ENCODE measurements at places on chromosomes 13 and 19.

- no peak for DNase-seq
Measured at GRCh38 chr19:4373013-4373367, 27.4 kb downstream of the SH3GL1 start.

GRCh38 chr13:94236872-94237271 lies 242.6 kb downstream of the DCT start:
- no peak for DNase-seq

DNA sequence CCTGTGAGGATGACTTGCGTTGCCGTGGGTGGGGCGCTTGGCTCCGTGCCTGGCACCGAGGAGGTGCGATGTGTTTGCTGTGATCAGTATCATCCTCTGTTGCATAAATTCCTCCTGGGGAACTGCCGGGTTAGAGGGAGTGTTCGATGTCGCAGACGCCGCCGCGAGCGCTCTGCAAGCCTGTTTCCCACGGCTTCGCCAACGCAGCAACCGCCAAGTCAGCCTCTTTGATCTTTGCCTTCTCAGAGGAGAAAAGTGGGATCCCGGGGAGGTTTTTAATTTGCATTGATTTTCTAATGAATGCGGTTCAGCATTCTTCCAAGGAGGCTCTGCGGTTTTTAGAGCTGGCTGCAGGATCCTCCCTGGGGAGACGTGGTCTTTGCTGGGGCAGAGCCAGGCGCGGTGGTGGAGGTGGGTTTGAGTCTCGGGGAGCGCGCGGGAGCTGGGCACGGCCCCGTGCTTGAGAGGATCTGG lies 7.6 kb downstream of the GPR32 start:
- no peak for DNase-seq

DNA sequence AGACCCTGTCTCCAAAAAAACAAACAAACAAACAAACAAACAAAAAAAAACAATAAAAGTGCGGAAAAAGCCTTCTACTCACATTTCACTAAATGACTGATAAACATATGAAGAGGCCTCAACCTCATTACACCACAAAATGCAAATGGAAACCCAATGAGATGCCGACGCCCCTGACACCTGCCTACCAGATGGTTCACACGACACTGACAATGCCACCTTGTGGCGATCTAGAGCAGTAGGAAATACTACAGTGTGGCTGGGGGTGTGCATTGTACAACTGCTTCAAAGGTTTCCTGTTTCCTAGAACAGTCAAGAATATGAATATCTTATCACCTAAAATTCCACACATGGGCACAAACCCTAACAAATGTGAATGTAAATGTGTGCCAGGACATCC lies 14.0 kb downstream of the SCGB2B2 start:
- DNase-seq, result peak; percentile 20

DNA sequence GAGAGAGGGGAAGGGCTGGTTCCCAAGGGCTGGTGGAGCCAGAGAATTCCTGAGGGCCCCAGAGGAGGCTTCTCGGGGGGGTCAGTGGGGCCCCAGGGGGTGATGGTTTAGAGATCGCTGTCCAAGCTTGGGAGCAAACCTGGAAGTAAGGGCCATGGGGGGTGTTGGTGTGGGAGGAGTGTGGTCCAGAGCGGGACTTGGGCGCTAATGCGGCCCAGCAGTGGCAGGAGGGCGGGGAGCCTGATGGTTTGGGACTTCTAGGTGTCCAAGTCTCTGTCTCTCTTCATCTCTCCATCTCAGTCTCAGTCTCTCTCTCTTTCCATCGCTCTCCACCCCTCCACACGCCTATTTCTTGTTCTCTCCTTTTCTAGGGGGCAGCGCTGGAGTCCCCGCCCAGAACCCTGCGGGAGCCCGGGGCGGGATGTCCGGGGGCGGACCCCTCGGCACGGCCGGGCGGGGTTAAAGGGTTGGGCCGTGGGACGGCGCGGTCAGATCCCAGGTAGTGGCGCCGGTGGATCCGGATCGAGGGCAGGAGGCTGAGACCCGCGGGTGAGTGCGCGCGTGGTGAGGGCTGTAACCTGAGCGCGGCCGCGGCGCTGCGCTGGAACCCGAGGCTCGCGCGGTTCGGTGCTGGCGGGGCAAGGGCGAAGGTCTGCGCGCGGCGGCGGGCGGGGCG lies at the start of gene CYP4F22:
CYP4F22 (plus strand) TSS at position 491 of the 676 bp plus-strand sequence. CDS start 16,812 bp downstream, outside the sequence.
- DNase-seq, result peak; percentile 2

GRCh38 chr19:12912571-12912970 lies 6.5 kb downstream of the SYCE2 start:
- DNase-seq, result no peak

DNA sequence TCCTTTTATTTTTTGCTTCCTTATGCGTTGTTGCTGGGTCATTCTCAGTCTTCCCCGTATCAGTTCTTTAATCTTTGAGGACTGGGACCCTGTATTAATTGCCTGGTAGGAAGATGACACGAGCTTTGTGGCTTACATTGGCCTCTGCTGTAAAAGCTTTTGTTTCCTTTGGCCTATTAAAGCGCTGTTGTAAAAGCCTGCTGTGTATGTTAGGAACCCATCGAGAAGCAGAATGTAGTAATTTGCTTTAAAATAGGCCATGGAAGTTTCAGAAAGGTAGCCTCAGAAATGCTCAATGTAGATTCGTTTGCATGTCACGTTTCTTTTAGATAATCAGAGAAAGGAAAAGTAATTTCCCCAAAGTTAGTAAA lies 257.5 kb upstream of the STARD13 start:
- no peak for DNase-seq

GRCh38 chr19:14428882-14429416 lies 4.2 kb upstream of the PKN1 start:
- no peak for DNase-seq

GRCh38 chr13:38045278-38046048 lies 175.9 kb upstream of the TRPC4 start:
- DNase-seq, result no peak

DNA sequence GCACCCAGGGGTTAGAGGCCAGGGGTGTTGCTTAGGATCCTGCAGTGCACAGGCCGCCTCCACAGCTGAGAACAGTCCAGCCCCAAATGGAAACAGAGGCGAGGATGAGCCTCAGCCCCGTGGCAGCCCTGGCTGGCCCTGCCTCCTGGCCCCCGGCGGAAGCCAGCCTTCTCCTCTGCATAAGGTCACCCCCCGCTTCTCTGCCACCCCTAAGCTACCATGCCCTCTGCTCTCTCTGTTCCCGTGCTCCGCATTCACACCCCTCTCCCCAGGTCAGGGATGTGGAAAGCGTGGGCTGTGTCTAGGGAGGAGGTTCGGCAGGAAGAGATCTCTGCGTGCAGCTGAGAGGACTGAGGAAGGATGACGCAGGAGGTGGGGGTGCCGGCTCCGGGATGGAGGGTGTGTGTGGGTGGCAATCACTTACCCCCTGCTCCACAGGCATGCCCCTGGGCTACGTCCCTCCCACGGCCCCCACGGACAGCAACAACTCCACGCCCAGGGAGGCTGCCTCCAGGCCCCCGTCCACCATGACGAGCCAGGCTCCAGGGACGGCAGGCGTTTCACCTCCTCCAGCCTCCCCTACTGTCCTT lies 6.0 kb downstream of the SSC5D start:
- DNase-seq, result no peak

DNA sequence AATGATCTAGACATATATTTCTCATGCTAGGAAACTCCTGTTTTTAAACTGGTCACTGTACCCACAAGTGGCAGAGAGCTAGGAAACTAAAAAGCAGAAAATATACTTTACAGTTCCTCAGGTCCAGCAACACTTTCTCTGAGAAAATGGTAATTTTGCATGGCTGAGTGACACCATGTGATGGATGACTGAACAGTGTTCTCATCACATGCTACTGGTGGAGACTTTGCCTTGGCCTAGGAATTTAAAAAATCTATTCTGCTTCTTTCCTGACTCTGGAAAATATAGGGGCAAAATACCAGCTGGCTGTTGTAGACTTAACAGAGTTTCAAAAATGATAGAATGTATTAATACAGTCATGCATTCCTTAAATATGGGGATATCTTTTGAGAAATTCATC lies 50.0 kb downstream of the LATS2 start:
- DNase-seq, result no peak

GRCh38 chr13:27177852-27178251 lies 6.2 kb upstream of the USP12 start:
- DNase-seq, result no peak

DNA sequence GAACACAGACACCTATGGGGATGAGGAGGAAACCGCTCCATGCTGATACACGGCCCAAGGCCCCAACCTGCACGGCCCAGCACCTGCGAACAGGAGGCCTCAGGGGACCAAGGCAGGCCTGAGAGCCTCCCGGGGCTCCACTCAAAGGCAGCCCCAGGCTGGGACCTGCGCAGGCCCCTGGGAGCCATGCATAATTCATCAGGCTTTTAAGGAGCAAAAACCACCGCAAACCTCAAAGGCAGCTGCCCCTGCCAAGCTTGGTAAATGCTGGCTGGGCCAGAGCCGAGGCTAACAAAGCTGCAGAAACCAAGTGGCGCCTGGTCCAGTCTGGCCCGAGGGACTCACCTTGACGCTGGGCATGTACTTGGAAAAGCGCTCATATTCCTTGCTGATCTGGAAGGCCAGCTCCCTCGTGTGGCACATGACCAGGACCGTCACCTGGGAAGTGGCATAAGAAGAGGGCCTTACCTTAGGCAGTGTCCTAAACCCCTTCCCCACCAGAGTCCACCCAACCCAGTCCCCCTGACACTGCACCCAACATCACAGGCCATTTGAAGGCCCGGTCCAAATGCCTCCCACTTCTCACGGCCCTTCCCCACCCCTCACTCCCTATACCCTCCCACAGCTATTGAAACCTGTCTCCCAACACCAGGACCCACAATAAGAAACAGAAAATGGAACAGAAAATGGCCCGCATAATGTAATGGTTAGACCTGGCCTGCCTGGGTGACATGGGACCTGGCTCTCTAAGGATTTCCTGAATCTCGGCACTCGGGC lies 7.8 kb downstream of the DDX39A start:
- no peak for DNase-seq

- no peak for DNase-seq
Measured at GRCh38 chr13:97441368-97441767, 7.4 kb downstream of the RAP2A start.

DNA sequence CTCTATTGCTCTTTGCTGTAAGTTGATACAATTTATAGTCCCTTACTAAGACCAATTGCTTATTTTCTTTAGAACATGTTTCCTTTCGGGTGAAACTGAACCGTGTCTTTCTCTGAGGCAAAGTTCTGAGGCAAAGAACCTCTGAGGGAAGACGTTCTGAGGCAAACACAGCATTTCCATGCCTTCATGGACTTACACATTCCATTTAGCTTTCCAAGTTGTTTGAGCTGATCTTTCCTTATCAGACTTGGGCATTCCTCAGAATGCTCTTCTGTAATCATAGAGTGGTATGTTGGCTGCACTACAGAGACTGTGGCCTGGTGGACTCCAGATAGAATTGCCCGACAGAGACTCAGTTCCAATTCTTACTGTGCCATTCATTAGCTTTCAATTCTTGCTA lies 579.1 kb downstream of the KCTD12 start:
- DNase-seq, result peak; percentile 8

DNA sequence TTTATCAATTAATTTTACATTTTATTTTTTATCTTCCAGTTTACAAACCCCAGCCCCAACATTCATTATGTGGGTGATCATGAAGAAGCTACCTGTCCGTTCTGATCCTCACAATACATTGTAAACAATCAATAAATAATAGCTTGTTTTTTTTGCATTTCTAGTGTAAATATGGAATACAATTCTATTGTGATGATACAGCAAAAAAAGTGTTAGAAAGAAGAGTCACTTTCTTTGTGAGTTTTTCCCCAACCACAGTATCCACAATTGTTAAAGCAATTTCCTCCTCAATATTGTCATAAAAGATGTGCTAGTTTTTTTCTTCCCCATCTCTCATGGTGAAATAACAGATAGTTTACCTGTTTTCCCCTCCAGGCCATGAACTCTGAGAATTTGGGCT lies 30.3 kb upstream of the ZNF835 start:
- DNase-seq, result no peak

- DNase-seq, result peak; percentile 57
Measured at GRCh38 chr19:10651851-10652250, 2.3 kb upstream of the ILF3 start.

GRCh38 chr13:76754414-76754813 lies 131.8 kb downstream of the KCTD12 start:
- peak; percentile 40 for DNase-seq

- DNase-seq, result no peak
Measured at GRCh38 chr13:111999352-111999751, 67.6 kb upstream of the SOX1 start.

DNA sequence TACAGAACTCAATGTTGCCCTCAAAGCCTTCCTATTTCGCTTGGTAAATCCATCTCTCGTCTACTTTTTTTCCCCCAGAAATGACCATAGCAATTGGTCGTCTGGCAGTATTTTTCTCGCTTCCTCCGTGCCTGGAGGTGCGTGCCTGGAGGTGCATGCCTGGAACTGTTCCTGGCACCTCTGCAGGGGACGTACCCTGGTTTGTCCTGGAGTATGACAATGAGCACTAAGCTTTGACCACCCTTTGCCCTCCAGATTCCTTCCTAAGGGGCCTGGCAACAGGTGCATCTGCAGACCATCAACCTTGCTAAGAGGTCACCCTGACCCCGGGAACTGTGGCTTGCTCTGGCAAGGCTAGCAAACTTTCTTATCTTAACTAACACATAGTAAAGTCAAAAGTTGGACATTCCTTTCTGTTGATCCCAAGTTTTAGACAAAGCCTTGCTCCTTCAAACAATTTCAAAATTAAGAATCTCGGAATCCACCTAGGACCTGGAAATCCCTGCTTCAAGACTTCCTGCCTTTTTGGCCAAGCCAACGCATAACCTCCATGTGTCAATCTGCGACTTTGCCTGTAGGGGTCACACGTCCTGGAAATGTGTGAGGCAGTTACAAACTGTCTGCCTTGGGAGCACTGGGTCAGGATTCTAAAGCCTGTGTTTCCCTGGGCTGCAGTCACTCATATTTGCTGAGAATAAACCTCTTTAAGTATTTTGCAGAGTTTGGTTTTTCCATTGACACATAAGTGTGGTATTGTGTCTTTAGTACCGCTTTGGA lies 28.8 kb upstream of the TUBGCP3 start:
- DNase-seq, result peak; percentile 40

GRCh38 chr19:29887442-29887855 lies 54.6 kb upstream of the URI1 start:
- peak; percentile 47 for DNase-seq

GRCh38 chr19:18304208-18304457 lies 18.7 kb downstream of the LSM4 start:
- DNase-seq, result no peak

GRCh38 chr19:5179256-5179655 lies 161.4 kb downstream of the PTPRS start:
- DNase-seq, result peak; percentile 20

GRCh38 chr13:23325191-23325590 lies 108.3 kb downstream of the SACS start:
- DNase-seq, result peak; percentile 31

DNA sequence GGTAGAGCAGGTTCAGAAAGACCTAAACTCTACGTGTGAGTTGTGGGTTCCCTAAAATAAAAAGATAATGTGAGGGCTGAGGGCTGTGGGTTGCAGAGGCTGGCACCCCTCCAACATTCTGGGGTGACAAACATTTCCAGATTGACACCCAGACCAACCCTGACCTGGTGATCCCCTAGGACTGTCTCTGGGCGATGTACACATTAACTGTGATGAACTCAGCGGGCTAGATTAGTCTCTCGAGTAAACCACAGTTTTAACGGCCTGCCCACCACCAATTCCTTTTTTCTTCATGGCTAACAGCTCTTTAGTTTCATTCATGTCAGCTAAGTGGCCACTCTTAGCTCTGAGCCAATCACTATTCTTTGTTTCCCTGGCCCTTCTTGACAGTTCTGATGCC lies 24.8 kb downstream of the SIAH3 start:
- no peak for DNase-seq

- DNase-seq, result no peak
Measured at GRCh38 chr19:13228561-13228960, 78.3 kb downstream of the IER2 start.

Data from tongue (tissue), 3 donors.